Naive thymus-derived CD8-positive, alpha-beta T cell (primary cell): ENCODE measurements at places on chromosomes 6 and 20.

DNA sequence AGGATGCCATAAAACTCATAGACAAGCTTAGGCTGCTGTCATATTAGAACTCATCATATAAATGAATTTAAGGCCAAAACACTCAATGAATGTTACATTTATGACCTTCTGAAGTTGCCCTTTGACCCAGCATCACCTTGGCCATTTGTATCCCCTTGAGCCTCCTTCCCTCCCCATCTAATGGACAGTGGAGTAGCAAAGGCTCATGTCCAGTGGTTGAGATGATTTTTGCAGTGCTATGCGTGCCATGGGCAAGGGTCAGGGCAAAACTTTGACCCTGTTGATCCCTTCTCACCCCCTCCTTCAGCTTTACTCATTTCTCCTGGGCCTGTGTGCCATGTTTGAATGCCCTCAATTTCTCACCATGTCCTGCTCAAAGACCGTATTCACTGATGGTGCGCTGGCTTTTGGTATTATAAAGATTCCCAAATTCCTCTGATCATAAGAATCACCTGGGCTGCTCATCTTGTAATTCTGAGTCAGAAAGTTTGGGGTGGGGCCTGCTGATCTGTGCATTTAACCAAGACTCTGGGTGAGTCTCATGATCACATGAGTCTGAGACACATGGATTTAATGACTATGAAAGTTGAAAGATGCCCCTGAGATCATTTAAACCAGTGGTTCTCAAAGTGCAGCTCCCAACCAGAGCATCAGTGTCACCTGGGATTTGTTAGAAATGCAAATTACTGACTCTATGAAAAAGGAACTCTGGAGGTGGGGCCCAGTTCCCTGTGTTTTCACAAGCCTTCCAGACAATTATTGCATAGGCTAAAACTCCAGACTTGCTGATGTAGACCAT, 57.5 kb upstream of the IL20RA start:
- no peaks in the 10 kb centered on the region for H3K27me3 ChIP-seq
- no peak for DNase-seq
- H3K4me3 ChIP-seq, result no peak overlapping the region
- H3K4me1 ChIP-seq, result no peaks in the 10 kb centered on the region
- H3K36me3 ChIP-seq, result peaks cover 3% of the 10 kb centered on the region

- H3K4me1 ChIP-seq, result no peaks in the 10 kb centered on the region
- H3K36me3 ChIP-seq, result no peaks in the 10 kb centered on the region
- no peak for DNase-seq
- no peaks in the 10 kb centered on the region for H3K27me3 ChIP-seq
- H3K4me3 ChIP-seq, result no peak overlapping the region
Measured at GRCh38 chr6:110520992-110521543, 44.7 kb upstream of the SLC22A16 start.

DNA sequence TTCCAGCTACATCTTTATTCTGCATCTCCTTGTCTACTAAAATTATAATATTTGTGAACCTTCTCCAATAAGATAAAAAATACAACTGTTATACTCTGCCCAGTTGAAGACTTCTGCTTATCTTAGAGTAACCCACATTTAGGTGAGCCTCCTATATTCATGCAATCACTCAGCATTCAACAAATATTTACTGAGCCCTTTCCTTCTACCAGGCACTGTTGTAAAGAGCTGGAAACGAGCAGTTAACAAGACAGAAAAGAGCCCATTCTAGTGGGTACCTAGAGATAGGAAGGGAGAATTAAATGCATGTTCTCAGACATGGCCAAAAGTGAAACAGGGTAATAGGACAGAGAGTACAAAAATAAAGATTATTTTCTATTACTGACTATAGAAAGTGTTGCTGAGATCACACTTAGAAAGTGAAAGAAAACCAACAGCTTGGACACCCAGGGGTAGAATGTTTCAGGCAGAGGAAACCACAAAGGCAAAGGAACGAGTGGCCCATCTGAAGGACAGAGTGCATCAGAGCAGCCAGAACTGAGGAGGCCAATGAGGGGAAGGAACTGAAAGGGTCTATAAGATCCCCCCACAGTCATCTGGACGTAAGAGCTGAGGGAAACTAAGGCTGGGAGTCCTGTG, 50.8 kb upstream of the SMLR1 start:
- no peak overlapping the region for H3K27ac ChIP-seq
- H3K4me3 ChIP-seq, result no peak overlapping the region
- H3K4me1 ChIP-seq, result peaks cover 41% of the 10 kb centered on the region
- no peaks in the 10 kb centered on the region for H3K36me3 ChIP-seq

DNA sequence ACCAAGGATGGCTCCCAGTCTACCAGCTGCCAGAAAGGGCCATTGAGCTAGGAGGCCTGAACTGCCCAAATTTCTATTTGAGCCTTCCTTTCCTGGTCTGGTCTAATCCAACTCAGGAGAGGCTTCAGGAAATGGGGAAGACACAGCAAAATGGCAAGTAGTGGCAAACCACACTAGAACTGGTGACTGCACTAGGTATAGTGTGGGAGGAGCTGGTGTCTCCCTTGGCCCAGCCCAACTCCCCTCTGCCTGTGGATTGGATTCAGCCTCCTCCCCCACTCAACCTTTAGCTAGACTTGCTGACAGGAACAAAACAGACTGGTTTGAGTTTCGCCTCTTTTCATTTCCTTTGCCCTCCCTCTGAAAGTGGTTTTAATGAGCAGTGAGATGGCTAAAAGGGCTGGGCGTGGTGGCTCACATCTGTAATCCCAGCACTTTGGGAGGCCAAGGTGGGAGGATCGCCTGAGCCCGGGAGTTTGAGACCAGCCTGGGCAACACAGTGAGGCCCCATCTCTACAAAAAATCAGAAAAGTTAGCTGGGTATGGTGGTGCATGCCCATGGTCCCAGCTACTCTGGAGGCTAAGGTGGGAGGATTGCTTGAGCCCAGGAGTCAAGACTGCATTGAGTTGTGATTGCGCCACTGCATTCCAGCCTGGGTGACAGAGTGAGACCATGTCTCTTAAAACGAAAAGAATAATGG, 17.5 kb downstream of the MRPS18A start:
- peaks cover 8% of the 10 kb centered on the region for H3K36me3 ChIP-seq
- peak overlapping the region; percentile 19 for H3K27ac ChIP-seq
- no peaks in the 10 kb centered on the region for H3K27me3 ChIP-seq
- H3K4me1 ChIP-seq, result peaks cover 22% of the 10 kb centered on the region
- no peak for DNase-seq

DNA sequence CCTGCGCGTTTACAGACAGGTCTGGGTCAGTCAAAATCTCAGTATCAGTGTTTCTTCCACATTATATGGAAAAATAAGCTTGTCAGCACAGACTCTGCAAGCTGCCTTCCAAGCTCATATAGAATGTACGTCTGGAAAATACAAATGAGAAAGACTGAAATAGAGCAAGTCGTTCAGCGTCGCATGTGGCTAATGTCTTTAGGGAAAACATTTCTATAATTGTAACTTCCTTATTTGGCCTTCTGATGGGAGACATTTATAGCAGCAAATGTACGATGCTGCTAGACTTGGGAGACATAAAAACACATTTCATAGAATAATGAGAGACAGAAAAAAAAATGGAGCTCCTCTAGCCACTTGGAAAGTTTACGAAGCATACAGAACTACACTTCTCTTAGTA, 122.2 kb downstream of the KIF16B start:
- no peak overlapping the region for H3K27ac ChIP-seq
- no peaks in the 10 kb centered on the region for H3K27me3 ChIP-seq
- peaks cover 18% of the 10 kb centered on the region for H3K36me3 ChIP-seq
- H3K4me1 ChIP-seq, result peaks cover 12% of the 10 kb centered on the region
- no peak for DNase-seq
- H3K4me3 ChIP-seq, result no peak overlapping the region

DNA sequence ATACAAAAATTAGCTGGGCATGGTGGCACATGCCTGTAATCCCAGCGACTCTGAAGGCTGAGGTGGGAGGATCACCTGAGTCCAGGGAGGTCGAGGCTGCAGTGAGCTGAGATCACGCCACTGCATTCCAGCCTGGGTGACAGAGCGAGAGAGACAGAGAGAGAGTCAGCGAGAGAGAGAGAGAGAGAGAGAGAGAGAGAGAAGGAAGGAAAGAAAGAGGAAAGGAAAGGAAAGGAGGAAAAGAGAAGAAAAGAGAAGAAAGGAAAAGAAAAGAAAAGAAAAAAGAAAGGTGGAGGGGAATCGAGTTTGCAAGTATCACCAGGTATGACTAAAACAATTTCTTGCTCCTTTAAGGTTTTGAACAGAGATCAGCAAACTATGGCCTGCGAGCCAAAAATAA, 152.3 kb downstream of the BTBD9 start:
- H3K36me3 ChIP-seq, result peaks cover 11% of the 10 kb centered on the region
- H3K27me3 ChIP-seq, result no peaks in the 10 kb centered on the region
- no peak overlapping the region for H3K4me3 ChIP-seq
- H3K27ac ChIP-seq, result no peak overlapping the region
- no peak for DNase-seq

GRCh38 chr6:5677219-5678000, 329.3 kb downstream of the NRN1 start:
- no peak for DNase-seq
- H3K36me3 ChIP-seq, result peaks cover 6% of the 10 kb centered on the region
- no peak overlapping the region for H3K4me3 ChIP-seq
- no peaks in the 10 kb centered on the region for H3K27me3 ChIP-seq

DNA sequence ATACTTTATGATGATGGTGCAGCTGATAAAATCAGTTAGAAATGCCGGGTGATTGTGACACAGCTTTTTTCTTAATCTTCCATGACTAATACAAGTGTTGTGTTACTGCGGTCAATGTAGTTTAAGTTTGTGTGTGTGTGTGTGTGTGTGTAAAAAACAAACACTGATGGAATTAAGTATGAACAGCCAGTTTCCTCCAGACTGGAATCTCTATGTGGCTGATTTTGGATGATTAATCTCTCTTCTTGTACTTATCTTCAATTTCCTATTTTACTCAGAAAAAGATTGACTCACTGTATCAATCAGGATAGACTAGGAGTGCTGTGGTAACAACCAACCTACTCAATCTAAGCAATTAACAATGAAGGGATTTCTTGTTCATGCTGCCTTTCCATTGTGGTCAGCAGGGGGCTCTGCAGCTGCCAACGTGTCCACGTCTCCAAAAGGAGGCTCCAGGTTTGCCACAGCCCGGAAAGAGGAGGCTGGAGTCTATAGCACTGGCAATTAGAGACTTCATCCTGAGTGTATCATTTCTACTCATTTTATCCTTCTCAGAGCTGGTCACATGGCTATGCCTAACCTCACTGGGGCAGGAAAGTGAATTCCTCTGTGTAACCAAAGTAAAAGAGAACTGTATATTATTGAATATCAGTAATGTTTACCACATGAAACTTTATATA, 107.7 kb downstream of the CD109 start:
- no peak overlapping the region for H3K27ac ChIP-seq
- no peaks in the 10 kb centered on the region for H3K27me3 ChIP-seq
- no peak overlapping the region for H3K4me3 ChIP-seq
- H3K4me1 ChIP-seq, result no peaks in the 10 kb centered on the region
- no peak for DNase-seq

DNA sequence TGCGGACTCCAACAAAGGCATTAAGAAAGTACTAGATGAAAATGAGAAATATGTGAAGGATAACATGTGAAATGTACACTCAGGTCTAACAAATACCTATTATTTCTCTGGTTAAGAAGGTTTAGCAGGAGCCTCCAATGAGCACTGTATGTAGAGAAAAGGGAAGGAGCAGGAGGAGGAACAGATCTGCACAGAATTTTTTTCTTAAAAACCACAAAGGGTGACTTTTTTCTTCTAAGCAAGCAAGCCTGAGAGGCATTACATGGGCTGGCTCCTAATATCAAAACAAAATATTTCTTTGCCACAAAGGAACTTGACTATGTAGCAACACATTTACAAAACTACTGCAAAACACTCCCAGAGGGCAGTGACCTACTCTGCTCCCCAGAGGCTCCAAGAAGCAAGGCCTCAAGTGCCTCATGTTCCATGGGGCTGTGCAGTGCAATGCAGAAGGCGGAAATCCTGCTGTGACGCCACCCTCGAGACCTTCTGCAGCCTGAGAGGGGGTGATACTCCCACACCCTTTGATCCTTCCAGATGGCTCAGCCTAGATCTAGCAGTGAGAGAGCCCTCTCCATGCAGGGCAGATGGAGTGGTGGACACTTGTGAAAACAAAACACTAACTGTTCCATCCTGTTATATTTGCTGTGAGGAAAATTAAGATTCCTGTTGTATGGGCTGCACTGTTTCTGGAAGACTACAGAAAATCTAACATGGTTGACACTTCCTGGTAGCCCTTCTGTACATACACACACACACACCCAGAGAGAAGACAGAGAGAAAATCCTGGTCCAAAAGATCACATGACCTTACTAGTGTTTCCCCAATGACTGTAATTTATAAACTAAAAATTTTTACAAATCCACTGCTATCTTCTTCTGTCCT, 36.0 kb upstream of the SMIM29 start:
- no peak overlapping the region for H3K4me3 ChIP-seq
- peak overlapping the region; percentile 14 for H3K27ac ChIP-seq
- peaks cover 13% of the 10 kb centered on the region for H3K36me3 ChIP-seq
- H3K4me1 ChIP-seq, result peaks cover 19% of the 10 kb centered on the region

DNA sequence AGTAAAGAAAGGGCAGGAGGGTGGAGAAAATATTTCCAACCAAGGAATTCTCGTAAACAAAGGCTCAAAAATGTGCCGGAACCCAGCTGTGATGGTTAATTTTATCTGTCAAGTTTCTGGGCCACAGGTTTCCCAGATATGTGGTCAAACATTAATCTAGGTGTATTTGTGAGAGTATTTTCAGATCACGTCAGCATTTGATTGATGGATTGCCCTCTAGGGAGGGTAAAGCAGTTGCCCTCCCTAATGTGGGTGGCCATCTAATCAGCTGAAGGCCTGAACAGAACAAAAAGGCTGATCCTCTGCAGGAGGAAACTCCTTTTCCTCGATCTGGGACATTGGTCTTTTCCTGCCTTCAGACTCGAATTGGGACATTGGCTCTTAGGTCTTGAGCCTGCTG, 298.7 kb upstream of the TCF21 start:
- H3K27ac ChIP-seq, result no peak overlapping the region
- DNase-seq, result no peak
- no peaks in the 10 kb centered on the region for H3K4me1 ChIP-seq
- H3K36me3 ChIP-seq, result no peaks in the 10 kb centered on the region

DNA sequence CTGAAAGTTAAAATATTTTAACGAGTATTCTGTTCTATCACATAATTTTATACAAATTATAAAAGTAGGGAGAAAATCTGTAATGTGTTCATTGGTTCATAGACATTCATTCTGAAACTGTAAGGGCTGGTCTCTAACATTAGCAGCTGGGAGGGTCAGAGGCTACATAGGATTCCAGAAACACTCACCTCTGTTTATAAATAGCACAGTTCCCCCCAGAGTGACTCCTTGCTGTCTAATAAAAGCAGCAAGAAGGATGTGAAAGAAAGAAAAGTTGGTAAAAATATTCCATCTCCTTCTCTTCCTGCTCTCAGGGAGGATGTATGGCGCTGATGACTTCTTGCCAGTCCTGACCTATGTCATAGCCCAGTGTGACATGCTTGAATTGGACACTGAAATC, 25.3 kb upstream of the NAA20 start:
- H3K27ac ChIP-seq, result no peak overlapping the region
- DNase-seq, result no peak
- no peaks in the 10 kb centered on the region for H3K36me3 ChIP-seq
- no peak overlapping the region for H3K4me3 ChIP-seq
- no peaks in the 10 kb centered on the region for H3K4me1 ChIP-seq
